ENCODE measurements at places on chromosomes 6 and 20.

DNA sequence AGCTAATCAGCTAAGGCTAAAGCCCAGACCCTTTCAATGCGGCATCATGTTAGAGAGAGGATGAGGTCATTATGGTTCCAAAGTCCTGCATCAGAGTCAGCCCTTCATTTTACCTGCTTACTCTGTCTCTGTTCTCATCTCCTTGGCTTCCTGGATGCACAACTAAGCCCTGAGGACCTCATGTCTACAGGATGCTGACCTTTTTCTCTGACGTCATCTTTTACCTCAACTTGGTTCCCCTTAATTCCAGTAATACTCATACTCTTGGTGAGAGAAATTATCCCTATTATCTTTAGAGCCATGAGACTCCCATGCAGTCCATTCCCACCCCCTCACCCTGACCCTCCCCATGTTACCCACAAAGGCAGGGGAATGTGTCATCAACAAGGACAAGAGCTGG, 636.5 kb upstream of the CHD6 start:
- DNase-seq, result no peak

- DNase-seq, result no peak
Observed at GRCh38 chr20:22394583-22394982, 189.8 kb downstream of the FOXA2 start.

DNA sequence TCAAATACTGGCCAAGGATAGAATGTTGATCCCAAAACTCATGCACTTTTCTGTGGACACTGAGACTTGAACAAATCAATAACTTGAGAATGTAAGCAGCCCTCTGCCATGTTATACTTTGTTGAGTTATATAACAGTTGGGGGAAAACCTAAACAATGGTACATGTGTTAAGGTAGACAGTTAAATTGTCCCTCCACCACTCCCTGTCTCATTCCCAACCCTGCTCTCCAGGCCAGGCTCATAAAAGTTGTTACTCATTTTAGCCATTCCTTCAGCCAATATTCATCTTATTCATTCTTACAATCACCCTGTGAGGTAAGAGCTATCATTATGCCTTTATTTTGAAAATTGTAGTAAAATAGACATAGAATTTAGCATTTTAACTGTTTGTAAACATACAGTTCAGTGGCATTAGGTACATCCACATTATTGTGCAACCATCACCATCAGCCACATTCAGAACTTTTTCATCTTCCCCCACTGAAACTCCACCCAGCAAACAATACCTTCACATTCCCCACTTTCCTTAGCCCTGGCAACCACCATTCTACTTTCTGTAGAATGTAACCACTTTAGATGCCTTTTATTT, 38.2 kb upstream of the IER3 start:
- DNase-seq, result no peak

DNA sequence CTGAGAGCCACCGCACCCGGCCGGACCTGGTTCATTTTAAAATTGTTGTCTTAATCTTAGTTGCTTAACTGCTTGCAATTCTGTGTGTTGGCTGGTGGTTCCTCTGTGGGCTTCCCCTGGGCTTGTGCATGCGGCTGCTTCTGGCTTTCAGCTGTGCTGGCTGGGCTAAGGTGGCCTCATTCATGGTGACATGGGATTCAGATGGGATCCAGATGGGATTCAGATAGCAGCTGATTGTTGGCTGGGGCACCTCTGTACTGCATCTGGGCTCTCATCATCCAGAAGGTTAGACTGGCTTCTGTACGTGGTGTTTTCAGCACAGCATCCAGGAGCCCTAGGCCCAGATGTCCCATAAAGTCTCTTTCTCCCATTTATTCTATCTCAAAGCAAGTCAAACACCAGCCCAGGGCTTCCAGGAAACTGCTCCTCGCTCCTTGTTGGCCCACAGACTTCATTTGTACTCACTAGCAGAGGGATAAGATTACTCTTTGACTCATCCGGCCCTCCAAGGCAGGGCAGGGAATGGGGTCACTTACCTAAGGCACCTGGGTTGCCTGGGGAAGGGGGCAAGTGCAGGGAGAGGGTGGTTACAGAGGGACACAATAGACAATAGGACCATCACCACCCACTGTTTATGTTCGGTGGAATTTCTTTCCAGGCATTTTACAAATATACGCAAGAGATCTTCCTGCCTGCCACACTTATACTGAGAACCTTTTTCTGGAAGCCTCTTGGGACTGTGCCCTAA, 10.2 kb upstream of the PEDS1 start:
- no peak for DNase-seq

DNA sequence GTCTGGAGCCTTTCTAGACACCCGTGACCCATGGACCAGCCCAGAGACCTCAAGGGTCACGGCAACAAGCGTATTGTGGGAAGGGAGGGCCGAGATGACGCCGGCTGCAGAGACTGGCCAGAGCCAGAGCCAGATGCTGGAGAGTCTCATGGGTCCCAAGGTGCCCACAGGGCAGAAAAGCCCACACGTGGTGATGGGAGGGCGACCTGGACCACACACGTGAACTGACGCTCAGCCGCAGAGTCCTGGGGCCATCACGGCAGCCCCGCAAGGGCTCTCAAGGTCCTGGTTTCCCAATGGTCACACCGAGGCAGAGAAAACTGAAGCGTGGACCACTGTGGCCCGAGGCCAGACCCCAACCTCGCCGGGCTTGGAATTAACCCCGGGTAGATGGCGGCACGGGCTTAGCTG, 92.6 kb downstream of the YTHDF1 start:
- DNase-seq, result no peak

Measured in stimulated activated CD8-positive, alpha-beta memory T cell treated with anti-CD3 and anti-CD28 coated beads, Interleukin-7, amount 100 ng/mL, for 4 hours (primary cell).